ENCODE measurements at places on chromosomes 7 and 10.

DNA sequence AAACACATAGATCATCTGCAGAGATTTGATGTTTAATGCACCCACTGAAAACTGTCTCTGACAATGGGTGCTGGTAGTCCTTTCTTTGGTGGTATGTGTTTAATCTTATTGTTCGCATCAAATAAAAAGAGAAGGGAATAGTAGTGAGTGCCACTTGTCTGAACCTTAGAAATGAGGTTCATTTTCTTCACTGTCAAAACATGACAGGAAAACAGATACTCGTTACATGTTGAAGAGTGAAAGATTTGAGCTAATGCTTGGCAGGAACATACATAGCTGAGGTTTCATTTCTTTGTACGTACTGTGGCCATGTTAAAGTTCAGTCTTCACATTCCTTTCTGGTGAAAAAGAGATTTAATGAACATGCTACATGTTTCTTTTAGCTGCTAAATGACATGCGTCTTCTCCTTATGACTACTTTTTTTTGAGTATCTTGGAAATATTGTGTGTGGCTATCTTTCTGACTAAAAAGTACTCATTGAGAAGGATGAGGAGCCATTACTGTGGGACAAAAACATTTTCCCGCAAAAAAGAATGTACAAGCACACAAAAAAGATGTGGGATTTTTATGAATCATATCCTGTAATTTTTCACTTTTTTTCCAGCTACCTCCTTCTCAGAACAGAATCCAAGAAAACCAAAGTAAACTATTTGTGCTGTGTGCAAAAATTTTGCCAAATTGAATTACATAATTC lies 108.0 kb downstream of the TWIST1 start:
- no peak for DNase-seq

DNA sequence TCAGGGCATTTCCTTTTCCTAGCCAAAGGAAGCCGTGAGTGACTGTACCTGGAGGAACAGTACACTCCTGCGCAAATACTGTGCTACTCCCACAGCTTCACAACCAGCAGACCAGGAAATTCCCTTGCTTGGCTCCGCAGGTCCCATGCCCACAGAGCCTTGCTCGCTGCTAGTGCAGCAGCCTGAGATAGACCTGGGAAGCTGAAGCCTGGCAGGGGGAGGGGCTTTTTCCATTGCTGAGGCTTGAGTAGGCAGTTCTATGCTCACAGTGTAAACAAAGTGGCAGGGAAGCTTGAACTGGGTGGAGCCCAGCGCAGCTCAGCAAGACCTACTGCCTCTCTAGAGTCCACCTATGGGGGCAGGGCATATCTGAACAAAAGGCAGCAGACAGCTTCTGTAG lies 291.2 kb downstream of the HGF start:
- no peak for DNase-seq

DNA sequence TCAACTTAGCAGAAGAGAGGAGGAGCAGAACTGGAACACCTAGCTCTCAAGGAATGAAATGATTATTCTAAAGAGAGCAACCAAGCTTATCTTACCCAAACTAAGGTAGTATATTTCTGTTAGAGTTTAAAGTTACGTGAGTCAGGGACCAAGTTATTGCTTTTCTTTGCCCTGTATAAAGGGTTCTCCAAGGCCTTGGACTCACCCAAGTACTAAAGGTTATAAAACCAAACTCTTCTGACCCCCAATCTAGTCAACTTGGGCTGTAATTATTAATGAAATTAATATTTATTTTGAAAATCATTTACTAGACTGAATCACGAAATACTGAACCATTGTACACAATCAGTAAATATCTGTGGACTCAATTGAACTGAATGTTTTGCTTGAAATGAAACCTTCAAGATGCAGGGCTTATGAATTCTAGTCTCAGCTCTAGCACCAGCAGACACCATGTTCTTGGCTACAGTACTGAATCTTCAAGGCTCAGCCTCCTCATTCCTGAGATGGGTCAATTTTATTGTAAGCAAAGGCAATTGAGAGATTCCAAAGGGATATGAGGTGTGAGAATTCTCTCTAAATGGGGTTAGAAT lies 1.8 kb upstream of the CYP2C19 start:
- no peak for DNase-seq

DNA sequence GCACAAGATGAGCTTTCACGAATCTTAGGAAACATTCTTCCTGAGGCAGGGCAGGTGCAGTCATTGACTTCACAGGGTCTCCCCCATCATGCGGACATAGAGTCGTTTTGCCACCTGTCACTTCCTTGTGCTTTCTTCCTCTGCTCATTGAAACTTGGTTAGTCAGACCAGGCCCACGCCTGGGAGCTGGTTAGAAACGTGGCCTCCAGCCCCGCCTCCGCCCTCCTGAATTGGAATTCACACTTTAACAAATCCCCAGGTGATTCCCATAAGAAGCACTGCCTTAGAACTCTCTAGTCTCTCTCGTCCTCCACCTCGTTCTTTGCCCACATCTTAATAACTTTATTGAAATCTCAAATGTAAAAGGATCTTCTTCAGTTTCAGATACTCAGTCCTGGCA lies 265.5 kb upstream of the FZD8 start:
- DNase-seq = no peak

DNA sequence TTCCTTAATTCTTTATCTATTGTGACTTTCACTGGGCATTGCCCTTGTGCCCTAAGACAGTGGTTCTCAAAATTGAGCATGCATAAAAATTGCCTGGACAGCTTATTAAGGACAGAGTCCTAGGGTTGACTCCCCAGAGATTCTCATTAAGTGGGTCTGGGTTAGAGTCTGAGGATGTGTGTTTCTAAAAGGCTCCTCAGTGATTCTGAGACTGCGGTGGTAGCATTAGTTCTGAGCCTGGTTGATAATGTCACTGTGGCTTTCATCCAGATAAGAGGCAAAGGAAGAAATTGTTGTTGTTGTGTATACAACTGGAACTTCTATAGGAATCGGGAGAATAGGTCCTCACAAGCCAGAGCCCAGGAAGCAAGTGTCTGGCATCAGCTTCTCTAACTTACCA lies 1.3 kb downstream of the IFIT2 start:
- no peak for DNase-seq

DNA sequence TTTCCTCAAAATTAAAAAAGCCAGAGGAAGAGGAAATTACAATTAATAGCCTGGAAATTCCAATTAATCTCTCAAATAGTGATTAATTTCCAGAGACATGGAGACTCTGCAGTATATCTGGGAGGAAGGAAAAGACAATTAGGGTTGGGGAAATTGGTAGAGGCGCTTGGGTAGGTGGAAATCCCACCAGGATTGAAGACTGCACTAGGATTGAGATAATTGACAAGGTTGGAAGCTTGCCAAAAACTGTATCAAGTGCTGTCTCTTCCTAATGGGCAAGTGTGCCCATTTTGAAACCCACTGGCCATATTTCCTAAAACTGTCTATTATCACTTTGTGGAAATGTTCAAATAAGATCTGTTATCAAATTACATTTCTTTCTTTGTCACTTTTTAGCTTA lies 21.6 kb downstream of the CHN2 start:
- no peak for DNase-seq

DNA sequence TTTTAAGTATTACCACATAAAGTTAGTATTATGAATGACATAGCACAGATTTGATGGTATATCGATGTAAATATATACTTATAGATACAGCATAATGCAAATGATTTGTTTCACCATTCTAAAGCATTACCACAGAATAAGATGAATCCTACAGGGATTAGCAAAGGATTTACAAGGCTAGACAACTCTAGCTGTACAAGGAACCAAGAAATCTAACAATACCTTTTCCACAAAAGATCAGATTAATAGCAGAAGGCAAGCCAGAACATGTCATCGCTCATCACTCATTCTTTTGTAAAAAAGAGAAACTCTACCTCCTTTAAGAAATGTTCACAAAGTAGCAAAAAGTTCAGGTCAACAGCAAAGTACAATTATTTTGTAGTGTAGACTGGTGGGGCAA lies 105.1 kb upstream of the ANK3 start:
- no peak for DNase-seq

GRCh38 chr7:69837387-69838068 lies 239.3 kb downstream of the AUTS2 start:
- DNase-seq = no peak

DNA sequence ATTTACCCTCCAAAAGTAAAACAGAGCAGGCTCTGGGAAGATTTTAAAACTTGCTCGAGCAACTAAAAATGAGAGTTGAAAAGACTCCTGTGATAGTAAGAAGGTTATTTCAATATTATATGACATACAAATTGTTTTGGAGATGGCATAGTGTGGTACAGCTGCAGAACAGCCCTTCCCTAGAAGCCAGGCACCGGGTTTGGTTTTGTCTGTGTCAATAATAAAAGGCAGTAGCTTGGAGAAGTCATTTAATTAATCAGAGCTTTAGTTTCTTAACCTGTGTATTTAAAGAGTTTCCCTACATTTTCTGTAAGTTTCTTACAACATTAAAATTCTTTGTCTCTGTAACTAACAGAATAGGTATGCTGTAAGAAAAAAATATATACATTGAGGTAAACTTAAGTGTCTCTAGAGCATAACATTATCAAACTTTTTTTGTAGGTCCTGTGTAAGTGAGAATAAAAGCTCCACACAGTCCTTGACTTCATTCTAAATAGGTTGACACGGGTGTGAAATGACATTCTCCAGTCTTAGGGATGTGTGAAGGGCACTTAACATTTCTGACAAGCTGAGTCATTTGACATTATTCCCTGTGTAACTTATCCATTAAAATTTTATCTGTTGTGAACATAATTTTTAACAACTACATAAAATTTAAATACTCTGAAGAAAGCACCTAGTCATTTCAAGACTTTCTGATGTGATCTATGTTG lies 425.0 kb upstream of the ETV1 start:
- no peak for DNase-seq

DNA sequence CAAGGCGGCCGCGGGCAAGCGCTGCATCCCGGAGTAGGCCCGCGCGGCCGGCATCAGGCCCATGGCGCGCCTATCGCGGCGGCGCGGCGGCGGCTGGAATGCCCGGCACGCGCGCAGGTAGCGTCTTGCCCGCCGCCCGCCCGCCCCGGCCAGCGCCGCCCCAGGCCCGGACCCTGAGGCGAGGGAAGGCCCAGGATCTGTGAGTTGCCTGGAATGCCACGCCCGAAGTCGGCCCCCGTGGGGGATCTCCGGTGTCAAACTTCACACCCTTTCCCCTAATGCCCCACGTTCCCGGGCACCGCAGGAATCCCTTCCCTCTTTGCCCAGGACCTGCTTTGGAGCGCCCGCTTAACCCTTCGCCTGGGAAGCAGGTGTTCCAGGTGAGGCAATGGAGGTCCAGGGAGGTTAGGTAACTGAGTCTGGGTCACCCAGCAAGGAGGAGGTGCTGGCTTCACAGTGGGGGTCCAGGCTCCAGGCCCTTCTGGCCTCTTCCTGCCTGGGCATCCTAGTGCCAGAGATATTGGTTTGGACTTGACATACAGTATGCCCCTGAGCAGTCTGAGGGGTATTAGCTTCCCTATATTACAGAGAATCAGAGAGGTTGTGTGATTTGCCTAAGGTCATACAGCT lies 138.1 kb downstream of the ARHGAP22 start:
- DNase-seq = no peak

DNA sequence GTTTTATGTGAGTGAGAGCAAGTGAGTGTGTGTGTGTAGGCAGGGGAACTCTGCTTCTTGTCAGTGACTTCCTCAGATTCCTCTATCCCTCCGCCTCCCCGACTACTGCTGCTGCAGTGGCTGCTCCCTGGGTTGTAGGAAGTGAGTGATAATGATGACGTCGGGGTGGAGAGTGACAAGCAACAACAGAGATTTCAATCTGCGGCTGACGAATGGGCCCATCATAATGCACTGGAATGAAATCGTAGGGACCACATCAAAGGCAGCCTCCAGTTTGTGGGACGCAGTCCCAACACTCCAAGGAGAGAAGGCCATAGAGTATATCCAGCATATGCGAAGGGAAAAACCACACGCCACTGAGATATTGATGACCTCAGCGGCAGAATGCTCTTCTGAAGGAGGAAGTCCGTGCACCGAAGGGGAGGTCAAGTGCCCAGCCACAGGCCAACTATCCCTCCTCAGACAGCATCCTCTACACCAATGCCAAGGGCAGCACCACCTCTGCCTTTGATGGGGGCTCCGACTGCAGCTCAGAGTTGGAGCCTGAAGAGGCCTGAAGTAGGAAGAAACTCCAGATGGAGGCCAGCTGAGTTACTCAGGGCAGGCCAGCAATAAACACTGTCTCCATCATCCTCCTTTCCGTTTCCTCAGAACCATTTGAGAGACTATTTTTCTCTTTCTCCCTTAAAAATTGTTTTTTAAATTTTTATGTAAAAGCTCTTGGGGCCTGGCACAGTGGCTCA lies 11.3 kb upstream of the STMP1 start:
- no peak for DNase-seq

- DNase-seq = no peak
These were observed 245.9 kb downstream of the MTERF1 start for GRCh38 chr7:91634485-91635177.

DNA sequence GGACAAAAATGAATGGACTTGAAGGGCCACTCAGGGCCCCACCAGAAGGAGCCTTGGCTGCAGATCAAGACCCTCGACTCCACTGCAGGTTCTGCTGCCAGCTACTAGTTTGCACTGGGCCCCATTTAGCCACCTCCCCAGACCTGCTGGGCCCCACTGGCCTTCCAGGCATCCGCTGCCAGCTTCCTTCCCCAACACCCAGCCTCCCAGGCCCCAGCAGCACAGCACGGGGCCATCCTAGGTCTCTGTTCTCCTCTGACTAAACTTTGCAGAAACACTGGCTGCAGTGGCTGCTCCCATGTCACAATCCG lies 277.4 kb upstream of the KLF14 start:
- DNase-seq = no peak

- DNase-seq = no peak
These were observed 177.4 kb downstream of the ADK start for GRCh38 chr10:74328388-74328787.

- DNase-seq = no peak
These were observed 12.6 kb upstream of the ARL4A start for GRCh38 chr7:12674861-12675260.

DNA sequence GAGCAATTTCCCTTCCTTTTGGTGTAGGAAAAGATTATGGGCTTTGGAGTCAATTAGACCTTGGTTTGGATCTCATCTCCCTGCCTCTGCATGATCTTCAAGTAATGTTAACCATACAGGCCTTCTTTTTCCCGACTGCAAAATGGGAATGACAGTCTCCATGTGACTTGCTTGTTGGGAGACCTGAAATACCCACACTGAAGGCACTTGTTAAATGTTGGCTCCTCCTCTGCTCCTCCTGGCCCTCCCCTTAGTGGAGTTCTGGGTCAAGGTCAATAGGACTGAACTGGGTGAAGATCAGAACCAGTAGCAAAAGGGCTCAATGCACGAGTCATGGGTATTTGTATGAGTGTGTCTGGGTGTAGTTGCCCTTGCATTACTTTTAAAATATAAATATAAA lies 179.4 kb upstream of the PRR15 start:
- no peak for DNase-seq

- DNase-seq = no peak
These were observed 69.1 kb downstream of the SHH start for GRCh38 chr7:155743177-155743576.
